GF-D8 (cell line): ENCODE measurements at places on chromosomes 2 and 18.

DNA sequence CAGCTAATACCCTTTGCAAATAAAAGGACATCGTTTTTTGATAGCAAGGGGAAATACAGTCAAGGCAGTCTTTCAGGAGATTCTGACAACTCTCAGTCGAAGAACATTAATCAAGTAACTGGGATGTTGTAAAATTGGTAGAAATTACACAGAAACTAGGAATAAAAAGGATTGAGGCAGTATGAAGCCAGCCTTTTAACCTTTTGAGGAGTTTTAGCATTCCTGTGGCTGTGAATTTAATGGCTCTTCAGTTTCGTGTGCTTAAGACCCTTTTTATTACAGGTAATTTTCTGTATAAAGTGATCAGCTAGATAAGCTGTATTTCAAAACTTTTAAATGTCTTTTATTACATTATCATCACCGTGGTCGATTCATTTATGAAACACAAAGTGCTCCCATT lies 91.6 kb downstream of the ASXL3 start:
- DNase-seq: no peak

GRCh38 chr2:130390460-130391057 lies 34.7 kb downstream of the PTPN18 start:
- DNase-seq: no peak

- no peak for DNase-seq
Measured at GRCh38 chr18:22257022-22257543, 87.7 kb downstream of the GATA6 start.

DNA sequence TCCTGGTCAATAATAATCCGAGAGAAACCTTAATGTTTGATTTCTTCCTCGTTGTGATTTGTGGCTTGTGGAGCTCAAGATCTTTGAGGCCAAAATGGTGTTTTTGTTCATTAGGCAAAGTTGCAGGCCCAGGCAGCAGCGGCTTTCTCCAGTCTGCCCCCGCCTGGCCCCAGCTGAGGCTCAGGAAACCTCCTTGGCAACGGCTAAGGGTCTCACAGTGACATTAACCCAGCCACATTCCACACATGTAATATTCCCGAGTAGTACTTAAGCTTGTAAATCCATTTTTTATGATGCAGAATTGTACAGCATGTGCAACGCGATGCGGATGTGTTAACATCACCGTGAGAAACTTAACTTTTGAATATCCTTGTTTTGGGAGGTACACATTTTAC lies 200.1 kb downstream of the BCL11A start:
- no peak for DNase-seq

GRCh38 chr2:238237431-238238135 lies 2.3 kb downstream of the HES6 start:
- no peak for DNase-seq
